GM04504 (cell line): ENCODE measurements at places on chromosomes 11 and 22.
A peak's percentile ranks its signal among the peaks of the same experiment; 100 is the strongest.

- no peak for DNase-seq
These were observed 930 bp downstream of the SCYL1 start for GRCh38 chr11:65525546-65526480.

DNA sequence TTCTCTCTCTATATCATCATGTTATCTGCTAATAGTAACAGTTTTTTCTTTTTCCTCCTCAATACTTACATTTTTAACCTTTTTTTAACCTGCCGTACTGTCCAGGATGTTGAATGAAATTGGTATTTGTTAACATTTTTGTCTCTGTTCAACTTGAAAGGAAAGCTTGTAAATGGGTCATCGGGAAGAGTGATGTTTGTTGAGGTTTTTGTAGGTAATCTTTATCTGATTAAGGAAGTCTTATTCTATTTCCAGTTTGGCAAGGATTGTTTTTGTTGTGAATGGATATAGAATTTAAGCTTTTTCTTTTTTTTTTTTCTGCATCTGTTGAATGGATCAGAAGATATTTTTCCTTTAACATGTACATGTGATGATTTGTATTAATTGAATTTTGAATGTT lies 8.1 kb upstream of the NNMT start:
- no peak for DNase-seq

- DNase-seq = no peak
These were observed 344.5 kb upstream of the PLET1 start for GRCh38 chr11:112605093-112605666.

DNA sequence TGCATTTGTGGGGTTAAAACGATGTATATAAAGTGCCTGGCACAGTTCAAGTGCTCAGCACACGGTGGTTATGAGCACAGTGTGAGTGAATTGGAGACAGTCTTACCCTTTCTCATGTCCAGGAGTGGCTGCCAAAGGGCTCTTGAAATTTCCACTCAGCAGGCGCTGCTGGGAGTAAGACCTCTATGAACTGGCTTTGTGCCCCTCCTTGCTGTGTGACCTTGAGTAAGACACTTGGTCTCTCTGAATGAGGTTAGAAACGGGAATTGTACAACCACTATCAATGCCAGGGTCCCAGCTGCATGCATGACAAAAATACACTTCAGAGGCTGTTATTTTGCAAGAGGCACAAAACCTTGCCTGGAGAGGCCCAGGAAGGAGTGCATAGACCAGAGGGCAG lies 86.6 kb downstream of the TSPAN18 start:
- DNase-seq = no peak

DNA sequence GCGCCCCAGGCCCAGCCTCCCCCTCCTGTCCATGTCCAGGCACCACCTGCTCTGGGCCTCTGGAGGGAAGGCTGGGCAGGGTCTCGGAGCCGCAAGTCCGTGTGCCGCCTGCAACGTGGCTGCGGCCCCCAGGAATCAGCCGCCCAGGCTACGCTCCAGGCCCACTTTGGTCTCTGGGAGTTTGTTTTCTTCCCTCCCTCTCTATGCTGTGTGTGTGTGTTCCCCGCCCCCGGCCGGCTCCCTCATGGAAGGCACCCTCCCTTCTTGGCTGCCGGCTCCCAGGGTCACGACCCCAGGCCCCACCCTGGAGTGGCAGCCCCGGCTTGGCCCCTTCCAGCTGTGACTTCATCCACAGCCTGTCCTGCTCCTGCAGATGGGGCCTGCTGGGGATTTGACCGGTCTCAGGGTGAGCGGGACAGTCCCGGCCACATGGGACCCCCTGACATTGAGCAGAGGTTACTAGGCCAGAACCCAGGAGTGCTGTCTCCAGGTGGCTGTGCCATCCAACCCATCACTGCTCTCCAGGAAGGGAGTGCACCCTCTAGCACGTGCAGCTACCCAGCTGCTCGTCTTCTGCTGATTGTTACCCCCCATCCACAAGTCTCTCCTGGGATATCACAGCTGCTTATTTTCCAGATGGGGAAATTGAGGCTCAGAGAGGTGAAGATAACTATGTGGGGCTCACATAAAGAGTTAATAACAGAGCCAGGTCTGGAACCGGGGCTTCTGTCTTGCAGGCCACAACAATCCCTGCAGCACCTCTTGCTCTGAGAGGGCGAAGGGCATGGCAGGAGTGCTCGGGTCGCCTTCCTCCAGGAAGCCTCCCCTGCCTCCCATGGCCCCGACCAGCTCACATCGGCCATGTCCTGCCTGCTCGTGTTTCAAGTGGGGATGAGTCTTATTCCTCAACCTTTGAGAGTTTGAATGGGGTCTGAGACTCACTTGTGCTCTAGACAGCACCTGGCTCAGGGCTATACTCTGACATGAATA lies 2.8 kb upstream of the LIF start:
- no peak for DNase-seq

- DNase-seq = no peak
These were observed 33.1 kb upstream of the GRAMD4 start for GRCh38 chr22:46587061-46587460.

GRCh38 chr11:6057452-6057851 lies 26.9 kb upstream of the OR56A1 start:
- DNase-seq = no peak

GRCh38 chr11:112748713-112749543 lies 212.3 kb upstream of the NCAM1 start:
- no peak for DNase-seq

GRCh38 chr11:86274999-86275398 lies 27.0 kb upstream of the HIKESHI start:
- DNase-seq = no peak

- DNase-seq = no peak
These were observed 12.9 kb upstream of the POU2AF3 start for GRCh38 chr11:111285189-111286091.

- no peak for DNase-seq
These were observed 20.2 kb upstream of the VSTM5 start for GRCh38 chr11:93870616-93871015.

DNA sequence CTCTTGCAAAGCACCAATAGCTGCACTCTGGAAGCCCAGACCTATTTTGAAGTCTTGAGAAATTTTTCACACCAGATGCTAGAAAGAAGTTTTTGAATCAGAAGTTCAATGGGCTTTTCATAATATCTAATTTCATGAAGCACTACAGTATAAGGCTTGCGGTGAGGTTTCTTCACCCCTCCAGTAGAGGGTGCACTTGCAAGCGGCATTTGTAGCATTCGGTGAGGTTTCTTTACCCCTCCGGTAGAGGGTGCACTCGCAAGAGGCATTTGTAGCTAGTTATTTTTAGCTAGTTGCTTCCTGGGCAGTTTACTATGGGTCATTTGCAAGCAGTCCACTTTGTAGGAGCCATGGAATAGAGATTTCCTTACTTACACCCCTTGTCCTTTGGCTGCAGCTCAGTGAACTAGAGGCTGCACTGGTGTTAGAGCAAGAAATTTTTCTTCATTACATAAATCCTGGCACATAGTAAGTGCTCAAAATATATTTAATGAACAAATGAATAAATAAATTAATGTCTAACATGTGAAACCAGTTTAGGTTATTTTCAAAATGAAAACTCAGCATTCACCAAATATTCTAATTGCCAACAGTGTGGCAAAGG lies 7.8 kb upstream of the NOX4 start:
- no peak for DNase-seq

- no peak for DNase-seq
These were observed 2.6 kb downstream of the BMAL1 start for GRCh38 chr11:13280092-13280722.

DNA sequence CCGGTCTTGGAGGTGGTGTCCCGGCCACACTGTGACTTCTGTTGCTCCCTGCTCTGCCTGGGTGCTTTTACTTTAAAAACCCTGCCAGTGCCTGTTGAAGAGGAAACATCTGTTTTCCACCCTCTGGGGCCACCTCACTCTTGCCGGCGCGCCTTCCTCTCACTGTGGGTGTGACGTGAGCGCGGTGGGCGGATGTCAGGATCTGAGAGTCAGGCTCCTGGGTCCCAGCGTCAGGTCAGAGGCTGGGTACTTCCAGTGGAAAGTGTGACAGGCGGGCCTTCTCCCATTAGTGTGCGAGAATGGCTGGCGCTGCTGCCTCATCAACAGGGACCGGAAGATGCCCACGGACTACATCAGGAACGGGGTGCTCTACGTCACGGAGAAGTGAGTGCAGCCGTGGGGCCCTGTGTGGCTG lies 54.2 kb downstream of the GRAMD4 start:
- DNase-seq = no peak

DNA sequence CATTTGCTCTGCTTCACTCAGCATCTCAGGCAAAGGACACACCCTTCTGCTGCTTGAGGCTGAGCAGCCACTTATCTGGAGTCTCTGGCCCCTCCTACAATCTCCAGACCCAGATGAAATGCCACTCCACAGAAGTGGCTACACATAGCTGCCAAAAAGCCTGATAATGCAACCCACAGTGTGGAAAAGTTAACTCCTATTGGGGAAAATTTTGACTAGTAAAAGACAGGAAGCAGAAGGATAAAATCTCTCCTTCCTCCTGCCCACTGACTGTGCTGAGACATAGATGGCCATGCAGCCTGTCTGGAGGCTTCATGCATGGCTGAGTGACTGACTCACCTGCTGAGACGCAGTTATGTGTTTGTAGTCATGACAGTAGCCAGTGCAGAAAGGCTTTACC lies 92.3 kb upstream of the TEAD1 start:
- DNase-seq = peak; percentile 45

DNA sequence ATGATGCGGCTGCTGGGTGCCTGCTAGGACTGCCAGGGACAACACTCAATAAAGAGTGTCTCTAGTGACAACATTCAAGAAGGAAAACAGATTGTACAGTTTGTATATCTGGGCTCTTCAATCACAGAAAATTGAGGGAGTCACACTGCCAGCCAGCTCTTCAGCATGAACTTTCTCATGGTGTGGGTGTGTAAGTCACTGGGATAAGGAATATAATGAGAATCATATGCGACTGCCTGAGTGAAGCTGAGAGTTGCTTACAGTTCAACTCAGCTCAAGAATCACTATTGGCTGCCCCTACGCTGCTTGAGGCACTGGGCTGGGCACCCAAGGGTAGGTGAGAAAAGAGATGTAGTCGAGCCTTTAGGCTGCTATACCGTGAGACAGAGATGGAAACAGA lies 328.1 kb upstream of the PITPNB start:
- peak; percentile 52 for DNase-seq

GRCh38 chr11:120565466-120566155 lies 54.1 kb downstream of the GRIK4 start:
- DNase-seq = no peak

DNA sequence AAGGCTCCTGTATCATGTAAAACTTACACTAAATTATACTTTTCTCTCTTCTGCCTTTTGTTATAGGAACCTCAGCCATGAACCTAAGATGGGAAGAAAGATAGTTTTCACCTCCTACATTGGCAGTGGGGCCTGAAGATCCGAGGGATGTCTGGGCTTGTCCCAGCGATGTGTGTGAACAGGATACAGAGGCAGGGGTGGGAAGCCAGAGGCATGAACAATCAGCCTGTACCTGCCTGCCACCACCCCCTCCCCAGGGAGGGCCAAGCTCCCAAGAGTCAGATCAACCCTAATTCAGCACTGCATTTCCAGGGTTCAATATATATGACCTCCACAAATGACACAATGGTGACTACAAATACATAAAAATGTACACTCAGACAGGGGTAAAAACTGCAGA lies 9.4 kb downstream of the KIAA0930 start:
- DNase-seq = no peak

DNA sequence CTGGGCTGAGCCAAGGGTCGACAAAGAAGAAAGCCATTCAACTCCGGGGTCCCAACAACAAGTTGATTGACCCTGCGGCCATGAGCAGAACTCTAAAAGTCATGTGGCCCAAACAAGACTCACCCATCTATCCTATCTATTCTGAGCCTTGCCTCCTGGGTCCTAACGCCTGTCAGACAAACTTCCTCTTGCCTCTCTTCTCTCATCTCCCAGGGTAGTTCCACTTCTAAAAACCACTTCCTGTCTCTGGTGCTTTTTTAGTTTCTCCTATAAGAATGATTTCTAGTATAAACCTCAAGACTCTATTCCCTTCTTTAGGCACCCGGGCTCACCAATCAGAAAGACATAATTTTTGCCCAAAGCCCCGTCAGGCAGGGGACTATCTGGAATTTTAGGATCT lies 530.2 kb downstream of the DLG2 start:
- DNase-seq = no peak

DNA sequence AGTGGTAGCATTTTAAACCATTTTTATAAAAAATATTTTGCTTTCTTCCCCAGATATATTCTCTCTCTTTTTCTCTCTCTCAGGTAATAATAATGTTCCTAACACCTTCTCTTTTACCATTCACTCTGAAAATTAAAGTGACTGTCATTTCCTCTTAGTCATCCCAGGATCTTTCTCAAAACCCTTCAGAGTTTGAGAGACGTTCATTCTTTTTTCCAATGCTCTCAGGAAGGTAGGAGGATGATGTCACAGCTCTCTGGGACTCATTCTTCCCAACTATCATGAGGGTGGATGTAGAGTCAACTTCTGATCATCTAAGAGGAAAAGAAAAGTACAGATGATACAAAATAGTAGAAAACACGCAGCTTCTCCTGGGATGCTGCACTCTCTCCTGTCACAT lies 60.2 kb upstream of the CRTAM start:
- DNase-seq = no peak

DNA sequence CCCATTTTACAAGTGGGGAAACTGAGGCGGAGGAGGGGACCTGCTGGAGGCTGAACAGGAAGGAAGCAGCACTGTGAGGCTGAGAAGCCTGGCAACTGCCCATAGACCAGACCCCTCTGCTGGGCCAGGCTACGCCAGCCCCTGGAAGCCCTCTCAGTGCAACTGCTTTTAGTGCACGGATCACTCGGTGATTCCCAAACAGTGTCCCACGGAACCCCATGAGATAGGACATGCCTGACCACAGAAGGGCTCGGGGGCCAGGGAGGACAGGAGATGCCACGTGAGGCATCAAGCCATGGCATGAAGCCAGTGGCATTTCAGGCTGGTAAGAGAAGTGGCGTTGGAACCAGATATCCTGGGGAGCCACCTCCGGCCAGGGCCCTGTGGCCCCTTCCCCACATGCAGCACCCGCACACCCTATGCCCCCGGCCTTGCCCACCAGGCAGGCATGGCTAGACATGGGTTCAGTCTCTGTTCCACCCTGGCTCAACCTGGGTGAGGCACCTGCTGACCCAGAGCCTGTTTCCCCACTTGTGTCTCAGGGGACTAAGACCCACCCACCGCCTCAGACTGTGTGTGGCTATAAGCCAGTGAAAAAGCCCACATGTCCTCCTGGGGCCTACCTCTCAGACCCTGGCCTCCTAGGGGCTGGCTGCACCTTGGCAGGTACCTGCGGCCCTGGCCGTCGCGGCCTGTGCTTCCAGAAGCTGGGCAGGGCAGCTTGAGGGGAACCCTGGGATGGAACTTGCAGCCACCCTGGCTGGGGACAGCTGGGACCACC lies 84.1 kb downstream of the WNT7B start:
- DNase-seq = no peak

- DNase-seq = peak; percentile 93
These were observed 125.4 kb downstream of the CASP12 start for GRCh38 chr11:104772806-104773241.

- no peak for DNase-seq
These were observed 6.1 kb downstream of the CAPN5 start for GRCh38 chr11:77072851-77073327.

- no peak for DNase-seq
These were observed 337.2 kb upstream of the API5 start for GRCh38 chr11:42974510-42975179.
